ENCODE measurements at places on chromosomes 11 and 22.

DNA sequence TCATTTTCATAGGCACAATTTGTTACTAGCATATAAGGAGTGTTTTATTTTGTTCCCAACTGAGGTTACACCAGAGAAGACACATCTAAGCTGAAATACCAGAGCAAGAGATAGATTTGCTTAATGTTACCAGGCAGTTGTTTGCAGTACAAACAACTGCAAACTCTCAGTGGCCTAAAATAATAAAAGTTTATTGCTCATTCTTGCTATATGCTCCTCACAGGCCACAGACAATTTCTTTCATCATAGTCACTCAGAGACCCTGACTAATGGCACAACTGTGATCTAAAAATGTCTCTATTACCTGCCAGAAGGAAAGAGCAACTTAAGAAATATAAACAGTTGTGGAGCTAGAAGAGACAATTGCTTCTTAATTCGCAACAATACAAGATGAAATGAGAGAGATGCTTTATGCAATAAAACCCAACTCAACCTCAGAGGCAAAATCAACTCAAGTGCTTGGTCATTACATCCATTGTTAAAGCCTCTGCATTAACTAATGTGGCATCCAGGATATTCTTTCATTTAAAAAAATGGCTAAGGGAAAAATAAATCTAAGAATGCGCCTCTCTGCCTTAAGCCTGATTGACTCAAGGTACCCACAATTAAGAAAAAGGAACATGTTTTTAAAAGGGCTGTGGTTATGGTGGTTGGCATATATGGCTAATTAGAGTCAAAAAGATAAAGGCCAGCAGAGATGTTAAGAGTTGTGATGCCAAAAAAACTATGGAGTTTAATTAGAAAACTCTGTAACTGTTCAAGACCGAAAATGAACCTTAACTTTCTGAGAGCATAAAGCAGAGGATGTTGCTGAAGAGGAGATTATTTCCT, 103.7 kb downstream of the CD44 start:
- DNase-seq = no peak

DNA sequence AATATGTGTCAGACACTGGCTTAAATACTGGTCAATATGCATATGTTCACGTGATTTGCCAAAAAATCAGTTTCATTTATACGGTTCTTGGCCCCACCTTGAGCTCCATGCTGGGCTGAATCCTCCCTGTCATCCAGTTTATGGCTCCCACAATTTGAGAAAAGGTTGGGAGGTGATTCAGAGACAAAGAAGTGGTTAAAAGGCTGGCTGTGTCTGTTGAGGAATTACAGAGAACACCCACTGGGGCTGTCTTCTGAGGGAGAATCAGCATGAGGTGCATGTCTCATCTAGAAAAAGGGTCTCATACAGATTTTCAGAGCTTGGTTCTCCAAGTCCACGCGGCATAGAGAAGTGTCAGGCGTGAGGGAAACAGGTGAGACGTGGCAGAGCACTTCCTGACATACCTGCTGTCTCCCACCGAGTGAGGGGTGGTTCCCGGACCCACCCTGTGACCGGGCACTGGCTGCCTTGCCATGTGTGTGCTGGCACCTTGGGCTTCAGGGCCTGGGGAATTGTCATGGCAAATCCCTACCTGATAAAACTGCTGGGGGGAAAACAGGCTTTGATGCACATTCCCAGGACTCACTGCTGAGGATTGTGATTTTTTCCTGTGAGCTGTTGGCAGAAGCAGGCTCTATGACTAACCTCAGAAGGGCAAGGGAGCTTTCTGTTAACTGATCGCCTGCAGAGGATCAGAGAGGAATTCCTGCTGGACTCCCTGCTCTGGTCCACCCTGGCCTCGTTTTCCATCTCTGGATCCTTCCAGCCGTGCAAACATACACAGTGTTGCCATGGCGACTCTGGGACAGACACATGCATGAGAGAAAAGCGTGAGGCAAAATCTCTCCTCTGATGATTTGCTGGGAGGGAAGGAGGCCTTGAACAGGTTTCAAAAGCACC, 223.6 kb downstream of the ADAMTS15 start:
- peak; percentile 49 for DNase-seq

DNA sequence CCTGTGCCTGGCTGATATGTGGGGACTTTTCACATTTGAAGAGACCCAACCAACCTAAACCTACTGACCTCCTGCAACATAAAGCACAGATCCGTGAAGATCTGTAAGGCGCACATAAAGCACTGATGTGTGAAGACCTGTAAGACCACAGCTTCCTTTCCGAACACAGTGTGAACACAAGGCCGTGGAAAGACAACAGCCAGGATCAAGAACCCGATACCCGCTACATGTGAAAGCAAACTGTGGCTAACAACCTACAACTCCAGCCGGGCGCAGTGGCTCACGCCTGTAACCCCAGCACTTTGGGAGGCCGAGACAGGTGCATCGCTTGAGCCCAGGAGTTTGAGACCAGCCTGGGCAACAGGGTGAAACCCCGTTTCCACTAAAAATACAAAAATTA, 17.6 kb upstream of the PPFIA1 start:
- DNase-seq = no peak

DNA sequence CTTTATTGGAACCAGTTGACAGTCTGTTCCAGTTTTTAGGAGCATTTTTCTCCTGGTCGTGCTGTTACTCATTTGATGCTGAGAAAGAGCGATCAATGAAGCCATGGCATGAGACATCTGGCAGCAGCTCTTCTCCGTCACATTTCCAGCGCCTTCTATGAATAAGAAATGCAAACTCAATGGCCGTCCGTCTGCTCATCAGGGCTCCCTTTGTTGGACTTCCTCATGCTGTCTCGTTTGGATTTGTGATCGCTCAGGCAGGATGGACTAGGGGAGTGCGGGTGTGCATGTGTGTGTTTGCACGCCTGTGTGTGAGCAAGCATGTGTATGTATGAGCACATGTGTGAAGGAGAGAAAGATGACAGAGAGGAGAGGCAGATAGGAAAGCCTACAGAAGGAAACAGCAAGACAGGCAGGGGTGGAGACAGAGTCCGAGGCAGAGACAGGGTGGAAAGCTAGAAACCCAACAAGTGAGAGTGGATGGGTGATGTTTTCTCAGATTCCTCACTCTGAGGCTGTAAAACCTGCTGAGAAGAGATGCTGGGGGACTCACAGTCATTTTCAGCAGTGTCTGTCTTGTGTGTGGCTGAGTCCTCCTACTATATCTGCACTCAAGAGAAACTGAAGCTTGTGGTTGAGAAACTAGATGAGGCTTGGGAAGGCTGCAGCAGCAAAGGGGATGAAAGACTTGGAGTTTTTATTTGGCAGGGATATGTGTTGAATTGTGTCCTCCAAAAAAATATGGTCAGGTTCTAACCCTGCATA, 56.0 kb upstream of the CLMP start:
- no peak for DNase-seq

- no peak for DNase-seq
Observed at GRCh38 chr11:21148376-21148775, 479.0 kb downstream of the NELL1 start.

GRCh38 chr11:71542879-71543777, 5.1 kb upstream of the KRTAP5-9 start:
- no peak for DNase-seq

DNA sequence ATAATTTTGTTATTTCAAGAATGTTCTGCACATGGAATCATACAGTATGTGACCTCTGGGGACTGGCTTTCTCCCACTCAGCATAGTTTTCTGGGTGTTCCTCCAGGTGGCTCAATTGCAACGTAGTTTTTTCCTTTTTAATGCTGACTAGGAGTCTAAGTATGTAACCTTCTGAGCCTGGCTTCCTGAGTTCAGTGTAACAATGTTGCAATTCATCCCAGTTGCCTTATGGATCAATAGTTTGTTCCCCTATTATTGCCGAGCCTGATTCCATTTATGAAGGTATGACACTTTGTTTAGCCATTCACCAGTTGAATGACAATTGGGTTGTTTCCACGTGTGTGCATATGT, 128.3 kb downstream of the CRYBB2 start:
- no peak for DNase-seq

DNA sequence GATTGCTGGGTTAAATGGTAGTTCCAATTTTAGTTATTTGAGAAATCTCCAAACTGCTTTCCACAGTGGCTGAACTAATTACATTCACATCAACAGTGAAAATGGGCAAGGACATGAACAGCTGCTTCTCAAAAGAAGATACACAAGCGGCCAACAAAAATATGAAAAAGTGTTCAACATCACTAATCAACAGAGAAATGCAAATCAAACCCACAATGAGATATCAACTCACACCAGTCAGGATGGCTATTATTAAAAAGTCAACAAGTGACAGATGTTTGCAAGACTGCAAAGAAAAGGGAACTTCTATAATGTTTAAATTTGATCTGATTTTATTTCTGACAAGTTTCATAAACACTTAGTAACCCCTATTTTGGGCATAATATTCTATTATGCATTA, 537.5 kb downstream of the DLG2 start:
- no peak for DNase-seq

- no peak for DNase-seq
Observed at GRCh38 chr22:28829358-28830181, 29.2 kb upstream of the XBP1 start.

GRCh38 chr11:118735203-118735602, 55.8 kb upstream of the TREH start:
- DNase-seq = no peak

DNA sequence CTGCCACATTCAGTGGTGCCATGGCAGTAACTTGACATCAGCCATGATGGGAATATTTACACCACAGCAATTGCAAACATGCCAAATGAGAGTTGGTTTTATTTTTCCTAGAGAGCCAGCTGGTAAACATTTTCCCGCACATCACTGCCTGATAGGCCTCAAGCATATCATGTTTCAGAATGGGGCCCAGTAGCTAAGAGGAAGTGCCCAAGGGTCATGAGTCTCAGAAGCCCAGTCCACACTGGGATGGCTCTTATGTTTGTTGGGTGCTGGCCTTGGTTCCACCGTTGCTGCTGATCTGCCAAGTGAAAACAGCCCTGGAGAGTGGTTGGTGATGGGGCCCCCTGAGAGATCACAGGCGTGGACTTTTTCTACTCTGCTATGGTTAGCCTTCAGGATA, 64.3 kb upstream of the NAV2 start:
- no peak for DNase-seq

DNA sequence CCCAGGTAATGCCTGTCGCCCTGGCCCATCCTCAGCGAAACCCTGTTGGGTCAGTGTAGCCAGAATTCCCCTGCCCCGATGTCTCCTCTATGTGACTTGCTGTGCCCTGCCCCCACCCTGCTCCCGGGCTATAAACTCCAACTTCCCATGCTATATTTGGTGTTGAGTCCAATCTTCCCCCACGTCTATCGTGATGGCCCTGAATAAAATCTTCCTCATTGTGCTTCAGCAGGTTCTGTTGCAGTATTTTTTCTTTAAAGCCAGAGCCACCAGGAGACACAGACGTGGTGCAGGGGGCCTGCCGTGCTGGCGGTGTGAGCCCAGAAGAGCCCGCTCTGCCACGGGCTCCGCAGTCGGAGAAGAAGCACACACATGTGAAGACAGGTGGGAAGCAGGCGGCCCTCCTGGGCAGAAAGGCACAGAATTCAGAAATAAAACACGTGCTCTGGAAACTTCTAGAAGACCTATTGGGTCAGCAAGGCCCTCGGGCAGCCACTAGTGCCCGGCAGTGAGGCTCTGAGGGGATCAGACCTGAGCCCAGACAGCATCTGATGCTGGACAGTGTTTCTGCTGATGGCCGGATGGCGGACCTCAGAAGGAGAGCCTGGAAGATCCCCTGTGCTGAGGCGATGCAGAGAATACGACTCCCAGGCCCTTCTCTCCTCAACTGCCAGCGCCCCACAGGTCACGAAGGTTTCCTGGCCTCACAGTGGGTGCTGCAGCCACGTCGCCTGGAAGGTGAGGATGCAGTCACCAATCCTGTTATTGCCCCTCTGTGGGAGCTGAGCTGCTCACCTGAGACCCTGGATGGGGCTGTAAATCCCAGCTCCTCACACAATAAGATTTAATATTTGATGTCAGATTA, 501.9 kb downstream of the BRD1 start:
- no peak for DNase-seq

DNA sequence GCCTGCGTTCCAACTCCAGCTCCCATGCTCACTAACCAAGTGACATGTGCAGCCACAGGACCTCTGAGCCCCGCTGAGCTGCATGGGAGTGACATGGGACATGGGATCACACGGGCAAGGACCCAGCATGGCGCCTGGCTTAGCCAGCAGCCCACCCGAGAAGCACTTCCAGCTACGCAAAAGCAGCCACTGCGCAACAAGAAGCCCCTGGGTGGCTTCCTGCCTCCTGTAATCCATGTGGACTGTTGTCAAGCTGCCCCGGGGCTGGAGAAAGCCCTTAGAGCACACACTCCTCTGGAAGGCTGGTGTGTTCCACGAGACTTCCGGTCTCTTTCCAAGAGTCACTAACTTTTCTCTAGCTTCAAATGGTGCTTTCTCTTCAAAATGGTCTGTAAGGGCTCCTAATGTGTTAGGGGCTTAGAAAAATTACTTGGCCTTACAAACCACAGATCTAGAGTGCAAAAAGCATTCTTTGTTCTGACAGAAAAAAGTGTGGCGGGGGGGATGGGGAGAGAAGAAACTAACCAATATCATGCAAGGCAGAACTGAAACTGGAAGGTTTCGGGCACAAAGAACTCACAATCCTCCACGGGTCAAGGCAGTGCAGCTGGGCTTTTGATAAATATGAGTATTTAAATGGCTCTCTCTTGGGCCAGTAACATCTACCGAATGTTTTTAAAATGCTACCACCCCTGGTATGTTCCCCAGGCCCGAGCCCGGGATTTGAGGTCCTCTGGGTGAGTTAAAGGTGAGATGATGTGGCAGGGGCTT, 5.5 kb downstream of the C11orf24 start:
- DNase-seq = no peak

GRCh38 chr22:37457093-37457893, 28.9 kb downstream of the MFNG start:
- peak; percentile 82 for DNase-seq

GRCh38 chr11:931385-931784, 5.7 kb downstream of the AP2A2 start:
- DNase-seq = no peak

GRCh38 chr11:133303262-133303661, 229.0 kb downstream of the OPCML start:
- DNase-seq = no peak

GRCh38 chr11:78961937-78962701, 387.5 kb upstream of the NARS2 start:
- peak; percentile 70 for DNase-seq

- DNase-seq = peak; percentile 5
Observed at GRCh38 chr22:46024136-46024840, 47.3 kb upstream of the WNT7B start.

GRCh38 chr11:114354076-114354475, 46.2 kb downstream of the C11orf71 start:
- no peak for DNase-seq

Data from upper lobe of left lung (tissue), 6 donors.